ENCODE measurements at places on chromosomes 13 and 19.

DNA sequence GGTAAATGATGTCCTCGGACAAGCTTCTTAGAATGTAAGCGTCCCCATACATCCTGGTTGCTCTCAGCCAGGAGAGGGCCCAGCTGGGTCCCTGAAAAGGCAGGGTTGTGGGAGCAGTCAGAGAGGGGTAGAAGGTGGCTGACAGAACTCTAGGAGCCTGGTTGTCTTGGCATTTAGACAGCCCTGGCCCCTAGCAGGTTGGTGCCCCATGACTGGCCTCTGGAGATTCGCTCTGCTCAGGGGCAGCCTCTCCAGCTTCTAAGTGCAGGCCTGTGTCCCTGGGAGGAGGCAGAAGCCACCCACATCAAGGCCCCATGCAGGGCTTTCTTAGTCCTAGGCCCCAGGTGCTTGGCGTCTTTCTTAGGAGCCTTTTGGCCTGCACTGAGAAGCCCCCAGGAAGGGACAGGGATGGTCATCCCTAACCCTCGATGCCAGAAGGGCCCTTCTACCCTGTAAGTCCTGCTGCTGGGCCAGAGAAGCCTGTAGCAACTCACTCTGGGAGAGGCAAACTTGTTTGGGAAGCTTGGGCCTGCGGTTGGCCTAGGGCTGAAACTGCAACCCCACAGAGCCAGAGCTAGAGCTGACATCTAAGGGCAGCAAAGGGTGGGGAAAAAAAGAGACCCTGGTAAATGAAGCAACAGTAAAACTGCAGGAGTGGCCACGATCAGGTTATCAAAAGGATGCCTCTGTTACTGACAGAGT is 2.8 kb upstream of the CDX2 start:
- no peak for DNase-seq

DNA sequence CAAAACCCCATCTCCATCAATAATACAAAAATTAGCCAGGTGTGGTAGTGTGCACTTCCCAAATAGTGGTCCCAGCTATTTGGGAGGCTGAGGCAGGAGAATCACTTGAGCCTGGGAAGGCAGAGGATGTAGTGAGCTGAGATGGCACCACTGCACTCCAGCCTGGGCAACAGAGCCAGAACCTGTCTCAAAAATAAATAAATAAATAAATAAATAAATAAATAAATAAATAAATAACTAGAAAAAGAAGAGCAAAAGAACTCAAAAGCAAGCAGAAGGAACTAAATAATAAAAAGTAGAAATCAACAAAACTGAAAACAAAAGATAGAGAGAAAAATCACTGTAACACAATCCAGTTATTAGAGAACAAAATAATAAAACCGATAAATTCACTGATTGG is 12.3 kb downstream of the ZNF585A start:
- no peak for DNase-seq

GRCh38 chr13:74243637-74244526 is 109.7 kb upstream of the KLF12 start:
- no peak for DNase-seq

- DNase-seq, result no peak
Measured at GRCh38 chr19:11247391-11247790, 8.0 kb downstream of the ANGPTL8 start.

GRCh38 chr13:112438094-112438493 is 61.9 kb downstream of the SPACA7 start:
- no peak for DNase-seq

DNA sequence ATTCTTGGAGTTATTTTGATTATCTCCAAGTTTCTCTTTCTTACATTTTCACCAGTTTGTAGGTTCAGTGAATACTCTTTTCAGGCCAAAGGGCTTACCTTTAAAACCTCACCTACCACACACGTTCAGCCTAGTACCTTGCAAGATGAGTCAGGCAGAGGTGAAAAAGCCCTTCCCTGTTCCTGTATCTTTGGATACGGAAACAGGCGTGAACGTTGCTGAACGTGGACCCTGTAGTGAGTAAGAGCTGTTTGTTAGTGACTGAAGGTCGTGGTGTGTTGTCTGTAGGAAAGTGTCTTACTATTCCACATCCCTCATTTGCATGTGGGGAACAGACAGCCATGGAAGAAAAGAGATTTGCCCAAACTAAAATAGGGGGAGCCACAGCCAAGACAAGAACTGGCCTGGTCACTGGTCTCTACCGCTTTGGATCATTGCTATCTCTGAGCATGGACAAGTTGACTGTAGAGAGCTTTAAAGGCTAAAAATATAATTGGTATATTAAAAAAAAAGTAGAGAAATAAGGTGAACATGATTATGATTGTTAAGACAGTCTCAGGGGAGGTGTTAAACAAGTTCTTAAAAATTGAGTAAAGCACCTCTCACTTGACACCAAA is 3.5 kb downstream of the CEBPG start:
- no peak for DNase-seq

- no peak for DNase-seq
Measured at GRCh38 chr19:7883796-7884570, 4.3 kb upstream of the LRRC8E start.

DNA sequence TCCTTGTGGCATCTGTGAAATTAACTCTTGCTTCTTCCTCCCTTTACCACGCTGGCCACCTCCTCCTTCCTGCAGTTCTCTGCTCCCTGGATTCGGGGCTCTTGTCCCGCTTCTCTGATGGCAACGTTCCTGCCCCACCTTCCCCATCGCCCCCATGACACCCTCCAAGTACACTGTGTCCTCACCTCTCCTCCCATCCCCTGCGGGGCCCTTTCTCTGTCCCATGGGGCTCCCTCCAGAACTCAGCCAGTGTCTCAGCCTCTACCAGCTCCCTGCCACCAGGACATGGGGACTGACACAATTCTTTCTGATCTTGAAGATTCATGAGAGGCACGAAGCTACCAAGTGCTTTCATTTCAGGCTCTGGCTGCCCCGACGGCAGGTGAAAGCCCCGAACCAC is 9.1 kb downstream of the CARS2 start:
- DNase-seq, result no peak

DNA sequence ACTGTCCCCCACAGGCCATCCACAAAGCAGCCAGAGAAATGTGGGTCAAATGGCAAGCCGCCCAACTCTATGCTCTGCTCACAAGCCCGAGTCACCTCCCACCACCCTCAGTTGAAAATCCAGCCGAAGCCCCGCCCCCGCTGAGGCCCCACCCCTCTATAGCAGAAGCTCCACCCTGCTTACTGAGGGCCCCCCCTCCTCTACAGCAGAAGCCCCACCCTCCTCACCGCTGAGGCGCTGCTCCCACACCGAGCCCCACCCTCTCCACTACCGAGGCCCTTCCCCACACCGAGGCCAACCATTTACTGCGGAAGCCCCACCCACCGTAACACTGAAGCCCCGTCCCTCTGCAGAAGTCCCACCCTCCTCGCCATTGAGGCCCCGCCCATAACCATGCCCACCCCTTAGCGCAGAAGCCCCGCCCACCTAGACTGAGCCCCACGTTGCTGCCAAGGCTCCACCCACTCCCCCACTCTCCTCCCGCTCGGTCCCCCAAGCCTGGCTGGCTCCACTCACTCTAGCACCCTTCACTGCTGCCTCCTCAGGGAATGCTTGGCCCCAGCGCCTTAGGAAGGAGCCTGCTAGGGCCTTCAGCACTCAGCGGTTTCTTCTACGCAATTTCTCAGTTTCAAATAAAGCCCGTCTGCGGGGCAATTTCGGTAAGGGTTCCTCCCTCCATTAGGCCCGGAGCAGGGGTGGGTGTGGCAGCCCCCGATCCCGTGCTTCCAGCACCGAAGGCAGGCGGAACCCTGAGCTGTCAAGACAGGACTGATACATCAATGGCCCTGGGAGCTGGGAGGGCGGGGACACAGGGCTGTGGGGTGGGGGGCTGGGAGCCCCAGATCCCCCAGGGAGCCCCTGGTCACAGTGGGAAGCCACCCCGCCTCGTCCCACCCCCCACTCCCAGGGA is 9.0 kb upstream of the MYDGF start:
- DNase-seq, result no peak

- DNase-seq, result no peak
Measured at GRCh38 chr13:19597523-19597922, 35.9 kb upstream of the MPHOSPH8 start.

GRCh38 chr19:12754465-12755196 is 3.0 kb downstream of the BEST2 start:
- DNase-seq, result no peak

- no peak for DNase-seq
Measured at GRCh38 chr19:38519168-38519567, 85.7 kb downstream of the RYR1 start.

DNA sequence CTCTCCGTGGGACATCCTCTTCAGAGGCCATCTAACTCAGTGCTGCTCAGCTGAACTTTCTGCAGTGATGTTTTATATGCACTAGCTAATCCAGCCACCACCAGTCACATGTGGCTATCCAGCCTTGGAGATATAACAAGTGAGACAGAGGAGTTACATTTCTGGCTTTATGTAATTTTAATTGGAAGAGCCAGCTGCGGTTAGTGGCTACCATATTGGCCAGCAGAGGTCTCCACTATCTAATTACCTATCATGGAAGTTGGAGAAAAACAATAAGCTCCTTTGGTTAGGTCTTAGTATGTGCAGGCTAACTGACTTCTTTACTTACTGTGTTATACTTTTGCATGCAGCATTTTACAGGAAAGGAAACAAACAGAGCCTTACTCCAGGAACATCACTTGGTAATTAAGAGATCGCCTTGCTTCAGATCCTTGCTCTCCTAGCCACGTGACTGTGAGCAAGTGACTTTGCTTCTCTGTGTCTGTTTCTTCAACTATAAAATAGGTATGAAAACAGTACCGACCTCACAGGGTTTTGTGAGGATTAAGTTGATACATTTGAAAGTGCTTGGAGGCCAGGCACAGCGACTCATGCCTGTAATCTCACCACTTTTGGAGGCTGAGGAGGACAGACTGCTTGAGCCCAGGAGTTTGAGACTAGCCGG is 1.6 kb upstream of the KLK10 start:
- no peak for DNase-seq

DNA sequence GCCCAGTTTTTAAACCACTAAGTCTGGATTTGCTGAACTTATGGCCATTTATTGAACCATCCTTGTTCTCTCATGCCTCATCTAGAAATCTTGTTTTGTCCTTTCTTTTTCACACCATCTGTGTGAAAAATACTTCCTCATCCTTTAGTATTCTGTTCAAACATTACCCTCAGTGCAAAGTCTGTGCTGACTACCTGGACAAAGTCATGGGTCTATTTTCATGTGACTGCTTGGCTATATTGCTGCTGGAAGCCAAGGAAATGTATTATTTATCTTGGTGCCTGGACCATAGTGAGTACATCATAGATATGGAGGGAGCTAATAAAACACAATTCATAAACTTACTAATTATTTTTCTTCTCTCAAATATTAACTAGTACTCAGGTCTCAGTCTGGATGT is 312.5 kb downstream of the OXGR1 start:
- no peak for DNase-seq

DNA sequence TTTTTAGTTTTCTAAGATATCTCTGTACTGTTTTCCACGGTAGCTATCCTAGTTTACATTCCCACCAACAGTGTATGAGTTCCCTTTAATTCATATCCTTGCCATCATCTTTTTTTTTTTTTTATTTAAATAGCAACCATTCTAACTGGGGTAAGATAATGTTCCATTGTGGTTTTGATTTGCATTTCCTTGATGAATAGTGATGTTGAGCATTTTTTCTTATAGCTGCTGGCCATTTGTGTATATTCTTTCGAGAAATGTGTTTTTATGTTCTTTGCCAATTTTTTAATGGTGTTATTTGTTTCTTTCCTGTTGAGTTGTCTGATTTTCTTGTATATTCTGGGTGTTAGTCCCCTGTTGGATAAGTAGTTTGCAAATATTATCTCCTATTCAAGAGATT is 454.8 kb downstream of the DACH1 start:
- DNase-seq, result no peak

- DNase-seq, result peak; percentile 47
Measured at GRCh38 chr19:4233282-4233853, 4.0 kb downstream of the EBI3 start.

DNA sequence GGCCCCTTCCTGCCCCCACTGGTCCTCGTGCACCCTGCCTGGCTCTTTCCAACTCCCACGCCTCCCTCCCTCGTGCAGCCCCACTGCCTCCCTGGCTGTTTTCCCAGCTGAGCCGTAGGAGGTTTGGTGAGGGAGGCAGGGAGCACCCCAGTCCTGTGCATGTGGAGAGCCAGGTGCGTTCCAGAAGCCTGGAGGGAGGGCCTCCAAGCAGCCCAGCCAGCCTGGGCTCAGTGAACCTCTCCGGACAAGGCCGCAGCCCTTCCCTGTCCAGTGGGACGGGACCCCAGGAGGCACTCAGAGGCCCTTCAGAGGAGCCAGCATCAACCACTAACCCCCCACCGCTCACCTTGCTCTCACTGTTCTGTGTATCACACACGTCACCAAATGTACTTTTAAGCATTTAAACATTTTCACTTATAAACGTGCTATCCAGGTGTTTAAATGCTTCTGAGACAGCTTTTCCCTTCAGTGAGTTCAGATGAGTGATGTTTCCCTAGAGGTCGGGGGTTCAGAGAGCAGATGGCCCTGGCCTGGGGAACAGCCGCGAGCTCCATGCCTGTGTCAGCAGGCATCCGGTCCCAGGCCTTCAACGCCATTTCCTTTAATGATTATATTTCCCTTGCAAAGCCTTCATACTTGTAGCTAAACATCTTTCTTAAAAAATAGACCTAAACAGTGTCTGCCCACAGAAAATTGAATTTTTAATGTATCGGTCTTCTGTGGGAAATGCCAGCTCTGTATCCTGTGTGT is 122.6 kb downstream of the ATP11A start:
- no peak for DNase-seq

GRCh38 chr19:719636-720344 is 11.1 kb downstream of the PALM start:
- DNase-seq, result no peak

- peak; percentile 72 for DNase-seq
Measured at GRCh38 chr19:52028027-52028779, at the start of gene ZNF614. ZNF614 (minus strand) TSS chr19:52028379; CDS start chr19:52025745, 2,634 bp downstream.

GRCh38 chr19:3710265-3710812 is 2.2 kb downstream of the TJP3 start:
- DNase-seq, result no peak

DNA sequence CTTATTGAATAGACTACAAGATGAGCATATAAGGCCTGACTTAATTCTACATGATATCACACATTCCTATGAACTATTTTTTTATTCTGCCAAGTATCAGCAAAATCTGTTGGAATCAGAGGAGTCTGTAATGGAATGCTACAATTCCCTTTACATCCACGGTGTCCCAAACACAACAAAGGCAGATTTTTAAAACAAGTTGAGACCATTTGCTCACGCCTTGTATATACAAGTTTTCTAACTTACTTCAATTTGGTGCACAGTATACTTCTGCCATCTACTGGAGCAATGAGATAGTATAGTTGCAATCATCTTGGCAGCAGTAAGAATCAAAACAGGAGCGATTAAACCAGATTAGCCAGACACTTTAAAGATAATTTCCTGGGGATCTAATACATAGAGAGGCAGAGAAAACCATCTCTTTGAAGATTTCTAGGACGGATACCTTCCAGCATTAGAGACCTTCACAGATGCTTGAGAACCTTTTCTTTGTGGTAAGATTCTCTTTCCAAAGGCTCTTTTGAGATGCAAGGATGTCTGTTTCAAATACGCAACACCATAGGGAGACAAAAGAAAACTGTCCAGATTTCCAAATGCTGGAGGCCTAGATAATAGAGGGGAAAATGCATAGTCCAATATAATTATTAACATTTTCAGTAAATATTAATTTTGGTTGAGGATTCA is 302.0 kb upstream of the MIR17HG start:
- no peak for DNase-seq
